Stimulated activated CD4-positive, alpha-beta T cell treated with anti-CD3 and anti-CD28 coated beads, Interleukin-4, amount 100 ng/mL, for 1 hour (primary cell): ENCODE measurements at places on chromosomes 5 and 9.

- DNase-seq = no peak
Observed at GRCh38 chr5:98776066-98776705, 2.7 kb downstream of the RGMB start.

GRCh38 chr5:134178096-134178419, 1.3 kb upstream of the SKP1 start:
- DNase-seq = no peak

DNA sequence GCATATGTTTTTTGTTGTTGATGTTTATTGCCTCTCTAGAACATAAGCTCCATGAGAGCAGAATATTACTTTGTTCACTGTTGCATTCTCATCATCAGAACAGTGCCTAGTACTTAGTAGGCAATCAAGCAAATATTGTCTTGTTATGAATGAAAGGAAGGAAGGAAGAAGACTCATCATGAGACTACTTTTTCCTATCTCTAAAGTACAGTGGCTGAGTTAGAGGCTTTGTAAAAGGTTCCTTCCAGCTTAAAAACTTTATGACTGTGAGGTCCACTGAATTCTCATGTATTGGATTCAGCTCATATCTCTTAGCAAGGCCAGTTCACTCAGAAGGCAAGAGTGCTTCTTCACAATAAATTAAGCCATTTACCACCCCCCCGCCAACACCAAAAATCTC, 171.8 kb upstream of the NR3C1 start:
- no peak for DNase-seq

DNA sequence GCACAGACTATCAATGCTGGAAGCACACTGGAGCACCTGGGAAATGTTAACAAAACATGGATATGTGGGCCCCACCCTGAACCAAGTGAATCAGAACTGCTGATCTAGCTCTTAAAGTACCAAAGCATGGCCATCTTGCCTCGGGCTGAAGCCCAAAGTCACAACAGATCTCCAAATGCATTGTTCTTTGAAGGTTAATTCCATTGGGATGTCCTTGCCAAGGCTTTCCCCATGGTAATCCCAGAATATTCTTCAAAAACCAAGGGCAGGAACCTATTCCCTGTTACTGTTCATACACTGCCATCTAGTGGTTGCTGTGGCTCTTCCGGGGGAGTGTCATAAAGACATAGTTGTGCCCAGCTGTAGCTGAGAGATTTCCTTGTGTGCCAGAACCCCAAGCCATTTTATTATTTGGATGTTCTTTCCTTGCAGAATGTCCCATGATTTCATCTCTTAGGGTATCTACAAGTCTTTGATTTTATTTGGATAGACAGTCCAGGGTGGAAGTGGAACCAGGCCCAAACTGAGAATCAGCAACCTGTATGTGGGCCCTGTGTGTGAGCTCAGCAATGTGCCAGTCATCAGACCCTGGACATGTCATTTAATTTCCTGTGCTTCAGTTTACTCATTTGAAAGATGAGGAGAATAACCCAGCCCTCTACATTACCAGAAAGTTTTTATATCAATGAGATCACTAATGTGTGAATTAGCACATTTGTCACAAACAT, 290.0 kb downstream of the ACTL7B start:
- no peak for DNase-seq

DNA sequence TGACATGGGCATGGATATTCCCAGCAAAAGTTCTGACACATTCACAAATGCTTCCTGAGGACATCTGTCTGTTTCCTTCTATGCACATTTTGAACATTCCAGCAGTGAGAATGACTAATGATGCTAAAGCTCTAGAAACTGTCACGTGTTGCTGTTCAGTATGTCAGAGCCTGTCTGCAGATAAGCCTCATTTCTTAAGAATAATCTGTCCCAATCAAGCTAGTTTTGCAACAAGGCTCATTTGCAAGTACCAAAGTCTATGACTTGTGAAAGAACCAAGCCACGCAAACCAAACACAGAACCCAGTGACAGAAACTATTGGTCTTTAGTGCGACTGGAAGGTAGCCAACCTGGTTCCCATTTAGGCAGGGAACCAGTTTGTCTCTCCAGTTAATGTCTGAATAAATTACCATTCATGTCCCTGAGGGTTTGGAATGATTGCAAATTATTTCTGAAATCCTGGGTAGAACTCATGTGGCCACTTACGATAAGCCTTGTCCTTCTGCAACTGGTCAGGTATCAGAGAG, 178.5 kb downstream of the C9orf152 start:
- DNase-seq = no peak

- no peak for DNase-seq
Observed at GRCh38 chr5:136819526-136820302, 454.4 kb upstream of the TRPC7 start.

DNA sequence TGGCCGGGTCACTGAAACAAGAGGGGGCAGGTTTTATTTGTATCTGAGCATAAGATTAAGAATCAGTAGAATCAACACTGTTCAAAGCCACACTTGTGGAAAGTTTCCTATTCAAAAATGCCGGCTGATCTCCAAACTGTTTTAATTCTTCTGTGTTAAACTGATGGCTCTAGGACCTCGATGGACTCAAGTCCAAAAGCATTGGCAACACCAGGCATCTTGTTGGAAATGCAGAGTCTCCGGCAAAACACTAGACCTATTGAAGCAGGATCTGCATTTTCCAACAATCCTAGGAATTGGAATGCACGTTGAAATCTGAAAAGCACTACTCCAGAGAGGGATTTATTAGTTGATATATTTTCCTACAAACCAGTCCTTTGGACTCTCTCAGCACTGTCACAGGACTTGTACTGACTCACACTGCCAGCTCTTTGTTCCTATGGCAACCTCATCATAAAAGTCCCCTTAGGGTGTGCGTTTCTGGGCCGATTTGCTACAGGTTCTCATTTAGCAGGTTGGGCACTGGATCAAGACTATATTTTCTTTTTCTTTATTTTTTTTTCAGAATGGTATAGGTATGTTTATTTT, 48.1 kb upstream of the PCA3 start:
- DNase-seq = no peak

GRCh38 chr5:5360941-5361520, 61.4 kb upstream of the ICE1 start:
- DNase-seq = no peak

GRCh38 chr5:172700365-172701290, 59.6 kb downstream of the NEURL1B start:
- no peak for DNase-seq

GRCh38 chr5:175663186-175664184, 5.6 kb downstream of the HRH2 start:
- no peak for DNase-seq

- DNase-seq = no peak
Observed at GRCh38 chr9:14211564-14211963, 102.4 kb downstream of the NFIB start.

GRCh38 chr9:98793031-98793430, 3.3 kb downstream of the ANKS6 start:
- no peak for DNase-seq

DNA sequence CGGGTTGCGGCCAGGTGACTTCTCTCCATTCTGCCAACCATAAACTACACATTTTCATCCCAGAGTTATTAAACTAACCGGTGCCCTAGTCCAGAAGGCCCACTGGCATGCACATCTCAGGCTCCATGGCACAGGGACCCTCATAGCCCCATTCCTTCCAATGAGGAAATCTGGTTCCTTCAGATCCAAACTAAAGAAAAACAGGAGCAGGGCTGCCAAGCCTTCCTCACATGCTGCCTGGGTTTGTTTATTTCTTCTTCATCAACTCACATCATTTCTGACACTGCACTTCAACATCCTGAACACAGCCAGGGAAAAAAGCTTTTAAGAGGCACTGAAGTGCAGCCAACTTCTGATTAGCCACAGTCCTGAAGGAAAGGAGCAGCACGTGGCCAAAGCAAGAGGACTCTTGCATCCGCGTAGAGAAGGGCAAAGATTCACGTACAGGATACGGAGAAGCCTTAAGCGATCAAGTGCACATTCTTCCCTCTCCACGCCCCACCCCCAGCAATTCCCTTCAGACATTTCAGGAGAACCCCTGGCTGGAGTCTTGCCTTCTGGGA, 22.5 kb downstream of the LHFPL2 start:
- DNase-seq = no peak

DNA sequence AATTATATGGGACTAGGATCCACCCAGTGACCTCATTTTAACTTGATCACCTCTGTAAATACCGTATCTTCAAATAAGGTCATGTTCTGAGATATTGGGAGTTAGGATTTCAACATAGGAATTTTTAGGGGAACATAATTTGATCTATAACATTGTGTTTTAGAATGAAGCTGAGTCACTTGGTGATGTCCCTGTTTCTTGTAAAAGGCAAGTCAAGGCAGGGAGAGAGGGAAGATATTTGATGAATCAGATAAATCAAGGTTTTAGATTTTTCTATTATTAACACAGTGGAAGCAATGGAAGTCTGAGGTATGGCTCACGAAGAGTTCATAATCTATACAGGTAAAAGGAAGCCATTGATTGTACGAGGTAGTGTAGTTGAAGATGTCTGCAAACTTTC, 11.8 kb upstream of the GPR151 start:
- DNase-seq = no peak

DNA sequence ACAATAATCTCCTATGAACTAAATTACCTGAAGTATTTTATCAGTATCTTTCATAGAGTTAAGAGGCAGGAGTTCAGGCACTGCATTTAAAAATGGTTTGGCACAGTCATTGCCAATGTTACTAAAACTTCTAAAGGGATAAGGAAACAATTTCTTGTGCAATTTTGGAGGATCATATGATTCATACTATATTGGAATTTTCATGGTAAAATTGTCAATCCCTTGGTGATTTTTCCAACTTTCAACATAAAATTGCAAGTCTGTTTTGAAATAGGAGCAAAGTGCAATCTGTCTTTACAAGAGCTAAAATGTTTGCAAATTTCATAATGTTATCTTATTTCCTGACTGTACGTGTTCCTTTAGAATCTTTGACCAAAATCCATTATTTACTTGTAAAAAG, 211.1 kb downstream of the DMRTA1 start:
- DNase-seq = no peak

DNA sequence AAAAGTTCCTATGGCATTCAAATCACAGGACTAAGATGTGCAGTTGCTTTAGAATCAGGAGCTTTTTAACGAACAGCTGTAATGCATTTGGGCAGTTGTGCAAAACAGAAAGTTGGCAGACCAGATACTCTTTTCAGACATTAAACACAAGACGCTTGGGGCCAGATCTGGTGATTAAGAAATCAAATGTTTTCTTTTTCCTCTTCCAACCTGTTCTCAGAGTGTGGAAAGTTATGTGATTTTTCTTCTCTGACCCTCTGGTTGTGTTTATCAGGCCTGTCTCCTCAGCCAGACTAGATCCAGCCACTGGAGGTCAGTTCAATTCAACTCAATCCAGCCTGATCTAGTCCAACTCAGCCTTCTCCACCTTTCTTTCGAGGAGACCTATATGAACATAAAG, 298.5 kb upstream of the PCSK5 start:
- no peak for DNase-seq

GRCh38 chr9:89884356-89885083, 279.7 kb downstream of the GADD45G start:
- no peak for DNase-seq

DNA sequence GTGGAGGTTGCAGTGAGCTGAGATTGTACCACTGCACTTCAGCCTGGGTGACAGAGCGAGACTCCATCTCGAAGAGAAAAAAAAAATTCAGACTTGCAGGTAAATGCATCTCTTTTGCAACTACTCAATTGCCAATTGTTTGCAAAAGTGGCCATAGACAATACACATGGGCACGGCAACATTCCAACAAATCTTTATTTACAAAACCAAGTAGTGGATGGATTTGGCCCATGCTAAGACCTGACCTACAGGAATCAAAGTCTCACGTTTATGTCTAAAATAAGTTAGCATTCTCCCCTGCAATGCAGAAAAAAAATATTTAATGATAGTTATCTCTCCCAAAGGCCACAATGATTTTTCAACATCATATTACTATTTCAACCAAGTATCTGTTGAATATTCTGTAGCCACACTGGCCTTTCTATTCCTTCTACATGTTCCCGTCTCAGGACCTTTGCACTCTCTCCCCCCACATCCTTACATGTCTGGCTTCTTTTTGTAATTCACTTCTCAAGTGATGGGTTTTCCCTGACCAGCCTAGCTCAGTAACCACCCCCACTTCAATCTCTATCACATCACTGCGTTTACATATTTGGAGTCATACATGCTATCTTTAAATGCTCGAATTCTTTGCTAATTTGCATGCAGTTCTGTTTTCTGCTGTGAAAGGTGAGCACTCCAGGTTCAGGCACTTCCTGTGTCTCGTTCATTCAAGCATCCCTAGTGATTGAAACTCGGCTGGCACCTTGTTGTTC, 54.2 kb downstream of the FNBP1 start:
- DNase-seq = no peak

DNA sequence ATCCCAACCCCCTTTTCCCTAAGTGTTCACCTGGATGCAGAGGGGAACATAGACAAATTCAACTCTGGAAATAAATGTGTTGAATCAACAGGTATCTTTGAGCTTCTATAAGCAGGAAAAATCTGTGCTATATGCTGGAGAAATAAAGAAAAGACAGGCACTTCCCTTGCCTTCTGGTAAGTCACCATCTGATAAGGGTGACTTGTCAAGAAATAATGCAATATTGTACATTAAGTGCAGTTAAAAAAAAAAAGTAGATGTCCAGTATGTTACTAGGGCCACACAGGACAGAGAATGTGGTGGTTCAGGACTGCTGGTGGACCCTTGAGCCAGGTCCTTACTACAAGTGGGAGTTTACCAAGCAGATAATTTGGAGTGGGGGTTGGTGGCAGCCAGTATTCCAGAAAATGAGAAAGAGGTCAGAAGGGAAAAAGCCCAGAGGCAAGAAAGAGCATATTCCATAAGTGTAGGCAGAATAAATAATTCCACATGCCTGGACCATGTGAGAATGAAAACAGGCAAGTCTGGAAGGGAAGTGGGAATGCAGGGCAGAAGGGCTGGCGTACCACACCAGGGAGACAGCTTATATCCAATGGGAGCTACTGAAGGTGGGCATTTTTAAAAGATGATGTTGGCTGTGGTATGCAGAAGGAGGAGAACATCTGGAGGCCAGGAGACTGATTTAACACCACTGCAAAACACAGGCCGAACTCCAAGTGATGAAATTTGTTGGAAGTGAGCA, 209.9 kb downstream of the SEMA5A start:
- no peak for DNase-seq

GRCh38 chr9:121835587-121836365, 184.3 kb downstream of the DAB2IP start:
- DNase-seq = no peak

- DNase-seq = no peak
Observed at GRCh38 chr9:33748633-33749304, 46.6 kb upstream of the PRSS3 start.

GRCh38 chr9:77632652-77633051, 15.5 kb downstream of the GNA14 start:
- no peak for DNase-seq

- no peak for DNase-seq
Observed at GRCh38 chr5:68499987-68500386, 284.4 kb downstream of the PIK3R1 start.

- DNase-seq = no peak
Observed at GRCh38 chr9:97411440-97411788, 482 bp upstream of the TDRD7 start.

- no peak for DNase-seq
Observed at GRCh38 chr5:23012842-23013241, 159.7 kb upstream of the CDH12 start.

- DNase-seq = no peak
Observed at GRCh38 chr5:62066761-62067277, 239.2 kb upstream of the KIF2A start.
